ENCODE measurements at places on chromosomes 11 and 22.

DNA sequence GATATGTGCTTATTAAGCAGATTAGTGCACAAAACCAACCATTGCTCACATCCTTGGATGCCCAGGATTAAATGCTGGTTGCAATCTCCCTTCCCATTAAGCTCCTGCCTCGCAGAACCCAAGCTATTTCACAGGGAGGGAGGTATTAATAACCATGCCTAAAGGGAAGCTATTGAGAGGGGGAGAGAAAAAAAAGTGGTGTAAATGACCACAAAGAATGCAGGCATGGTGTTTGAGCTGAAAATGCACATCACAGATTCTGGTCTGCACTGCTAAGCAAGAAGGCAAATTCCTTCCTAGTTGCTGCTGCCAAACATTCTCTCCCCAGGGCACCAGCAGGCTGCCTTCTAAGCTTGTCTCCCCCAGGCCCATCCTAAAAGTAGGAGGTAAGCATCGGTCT, 92.0 kb upstream of the ISX start:
- no peak for DNase-seq

GRCh38 chr11:78930810-78931523, 356.3 kb upstream of the NARS2 start:
- DNase-seq: no peak

DNA sequence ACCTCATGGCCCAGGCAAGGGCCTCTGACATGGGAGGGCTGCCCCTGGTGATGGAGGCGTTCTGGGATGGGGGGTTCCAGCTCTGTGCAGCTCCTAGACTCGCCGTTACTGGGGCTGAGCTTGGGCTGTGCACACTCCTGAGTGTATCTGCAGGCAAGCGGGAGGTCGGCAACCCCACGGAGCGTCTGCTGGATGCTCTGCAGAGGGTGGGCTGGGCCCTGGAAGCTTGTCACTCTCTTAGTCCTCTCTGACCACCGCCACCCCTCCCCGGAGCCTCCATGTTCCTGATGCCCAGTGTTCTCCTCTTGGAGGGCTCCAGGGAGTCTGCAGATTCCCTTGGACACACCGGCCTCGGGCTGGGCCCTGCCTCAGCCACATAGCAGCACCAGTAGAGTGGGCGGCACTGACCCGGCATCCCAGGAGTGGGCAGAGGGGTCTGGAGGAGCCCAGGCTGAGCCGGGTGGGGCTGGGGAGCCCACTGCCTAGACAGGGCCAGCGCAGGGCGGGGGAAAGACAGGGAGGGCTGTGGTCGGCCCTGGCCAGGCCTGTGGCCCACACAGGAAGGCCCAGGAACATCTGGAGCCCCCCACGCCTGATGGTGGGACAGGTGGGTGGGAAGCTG, 20.6 kb upstream of the MUC5B start:
- no peak for DNase-seq

- DNase-seq: no peak
These were observed 973.2 kb downstream of the NTM start for GRCh38 chr11:132343445-132344175.

- no peak for DNase-seq
These were observed 55.5 kb downstream of the DGCR2 start for GRCh38 chr22:19066531-19067271.

- DNase-seq: no peak
These were observed 115.0 kb downstream of the SLC1A2 start for GRCh38 chr11:35304386-35304775.

DNA sequence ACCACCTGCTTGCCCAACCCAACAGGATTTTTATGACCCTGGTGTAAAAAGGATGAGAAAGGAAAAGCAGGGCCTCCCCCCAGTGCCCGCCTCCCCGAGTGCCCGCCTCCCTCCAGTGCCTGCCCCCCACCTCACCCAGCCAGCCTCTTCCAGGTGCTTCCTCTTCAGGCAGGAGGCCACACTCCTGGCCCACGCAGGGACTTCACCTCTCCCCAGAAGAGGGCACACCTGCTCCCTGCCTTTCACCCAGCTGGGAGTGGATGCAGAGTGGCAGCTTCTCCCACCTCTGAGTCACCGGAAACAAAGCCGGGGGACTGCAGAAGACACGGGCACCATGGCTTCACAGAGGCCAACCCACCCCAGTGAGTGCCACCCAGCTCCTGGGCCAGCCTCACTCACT, 16.1 kb downstream of the CPT1A start:
- DNase-seq: no peak

- peak; percentile 35 for DNase-seq
These were observed at the start of gene CNIH2 for GRCh38 chr11:66277471-66278362. TSS of gene CNIH2 (plus strand) at chr11:66278175. CDS start at chr11:66278457, 282 bp downstream.

Measured in NCI-H2171 treated with DMSO at 0.1 percent for 48 hours (cell line).